Esophagus squamous epithelium (tissue), 5 donors: ENCODE measurements at places on chromosomes 1 and 21.

DNA sequence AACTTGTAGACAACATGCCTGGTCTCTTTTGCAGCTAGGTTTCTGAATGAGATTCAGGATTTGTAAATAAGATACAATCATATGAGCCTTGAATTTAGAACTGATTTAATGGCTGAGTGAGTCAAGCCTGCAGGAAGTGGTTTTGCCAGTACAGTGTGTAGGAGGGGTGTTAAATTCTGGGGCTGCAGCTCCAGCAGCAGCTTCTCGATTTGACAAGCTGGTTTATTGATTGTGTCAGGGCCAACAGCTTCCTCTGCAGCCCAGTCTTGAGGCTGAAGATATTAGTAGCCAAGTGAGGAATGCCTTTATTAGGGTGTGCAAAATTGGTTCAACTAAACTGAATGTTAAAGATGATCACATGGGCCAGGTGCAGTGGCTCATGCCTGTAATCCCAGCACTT, 11.5 kb upstream of the PLA2G5 start:
- DNase-seq, result no peak

- DNase-seq, result no peak
Observed at GRCh38 chr1:23751050-23751814, 8.0 kb downstream of the ELOA start.

DNA sequence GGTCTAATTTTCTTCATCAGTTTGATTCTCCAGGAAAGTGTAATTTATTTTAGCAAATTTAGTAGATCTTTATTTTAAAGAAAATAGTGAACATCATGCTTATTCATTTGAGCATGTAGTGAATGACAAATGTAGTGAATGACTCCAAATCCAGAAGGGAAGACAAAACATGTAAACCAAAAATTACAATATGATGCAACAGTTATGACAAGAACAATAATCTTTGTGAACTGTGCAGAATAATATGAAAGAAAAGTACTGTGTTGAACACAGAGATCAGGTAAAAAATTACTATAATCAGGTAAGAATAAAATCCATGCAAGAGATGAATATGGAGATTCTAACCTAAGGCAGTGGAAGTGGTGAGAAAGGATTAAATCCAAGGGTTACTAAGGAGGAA, 30.0 kb upstream of the DPH5 start:
- DNase-seq, result no peak

- no peak for DNase-seq
Observed at GRCh38 chr21:28336314-28336713, 656.4 kb downstream of the LTN1 start.

GRCh38 chr1:22711071-22711470, 432 bp downstream of the EPHB2 start:
- DNase-seq, result no peak

DNA sequence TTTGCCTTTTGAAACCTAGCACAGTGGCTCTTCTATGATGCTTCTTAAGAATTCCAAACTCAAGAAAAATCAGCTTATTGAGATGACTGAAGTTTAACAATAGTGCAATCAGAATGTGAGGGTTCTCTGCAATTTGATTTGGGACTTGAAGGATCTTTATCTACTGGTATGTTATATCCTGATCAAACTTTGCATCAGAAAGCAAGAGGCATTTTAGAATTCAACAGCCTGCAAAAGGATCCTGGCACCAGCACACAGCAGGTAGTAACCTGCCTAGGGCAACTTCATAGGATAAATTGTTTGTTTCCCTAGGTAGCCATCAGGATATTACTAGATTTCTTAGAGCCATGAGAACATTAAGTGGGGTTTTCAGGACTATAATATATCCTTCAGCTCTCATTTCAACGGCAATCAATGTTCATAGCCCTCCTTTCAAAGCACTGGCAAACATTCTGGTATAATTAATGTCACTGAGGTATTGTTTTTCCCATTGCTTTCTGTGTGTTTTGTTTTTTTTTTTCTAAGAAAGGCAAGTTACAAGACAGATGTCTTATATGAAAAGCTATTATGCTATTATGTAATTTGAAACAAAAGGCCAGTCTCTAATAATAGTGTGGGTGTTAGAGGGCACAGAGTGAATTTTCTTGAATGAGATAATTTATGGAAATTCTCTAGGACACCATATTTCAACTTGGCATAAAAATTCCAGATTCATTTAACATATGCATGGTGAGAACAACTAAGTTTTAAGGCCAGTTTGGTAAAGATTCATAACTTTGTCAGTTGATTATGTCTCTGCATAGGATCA, 34.5 kb downstream of the NTNG1 start:
- no peak for DNase-seq

- DNase-seq, result no peak
Observed at GRCh38 chr1:226763905-226764264, 24.8 kb upstream of the ITPKB start.

DNA sequence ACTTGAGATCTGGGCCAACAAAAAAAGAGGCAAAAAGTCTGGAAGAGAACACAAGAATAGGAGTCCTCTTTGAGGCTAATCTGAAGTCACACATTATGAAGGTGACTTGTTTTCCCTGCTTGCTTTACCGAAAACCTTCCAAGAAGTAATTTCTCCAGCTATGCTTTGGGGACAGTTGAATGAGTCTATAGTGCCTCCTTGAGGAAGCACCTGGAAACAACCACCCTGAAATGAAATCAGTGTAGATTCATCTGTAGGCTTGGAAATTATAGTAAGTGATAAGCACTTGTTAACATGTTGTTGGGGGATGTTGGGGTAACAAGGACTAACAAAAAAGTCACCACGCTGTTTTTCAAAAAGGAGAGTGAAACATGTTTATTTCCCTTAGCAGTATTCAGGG, 23.4 kb upstream of the RPTN start:
- DNase-seq, result no peak

DNA sequence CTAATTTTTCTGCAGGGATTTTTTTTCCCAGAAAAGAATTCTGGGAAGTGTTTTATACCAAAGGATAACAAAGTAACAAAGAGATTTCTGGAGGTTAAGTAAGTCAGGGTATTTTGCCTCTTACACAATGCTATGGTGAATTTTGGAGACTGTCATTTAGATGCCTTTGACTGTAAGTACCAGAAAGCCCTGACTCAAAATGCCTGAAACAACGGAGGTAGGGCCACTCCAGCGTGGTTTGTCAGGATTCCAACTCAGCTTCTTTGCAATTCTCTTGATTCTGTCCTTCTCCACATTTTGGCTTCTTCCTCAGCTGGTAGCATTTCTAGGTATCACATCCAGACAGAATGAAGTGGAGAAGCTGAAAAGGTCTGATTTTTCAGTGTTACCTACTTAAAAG, 106.5 kb downstream of the UCHL5 start:
- no peak for DNase-seq

DNA sequence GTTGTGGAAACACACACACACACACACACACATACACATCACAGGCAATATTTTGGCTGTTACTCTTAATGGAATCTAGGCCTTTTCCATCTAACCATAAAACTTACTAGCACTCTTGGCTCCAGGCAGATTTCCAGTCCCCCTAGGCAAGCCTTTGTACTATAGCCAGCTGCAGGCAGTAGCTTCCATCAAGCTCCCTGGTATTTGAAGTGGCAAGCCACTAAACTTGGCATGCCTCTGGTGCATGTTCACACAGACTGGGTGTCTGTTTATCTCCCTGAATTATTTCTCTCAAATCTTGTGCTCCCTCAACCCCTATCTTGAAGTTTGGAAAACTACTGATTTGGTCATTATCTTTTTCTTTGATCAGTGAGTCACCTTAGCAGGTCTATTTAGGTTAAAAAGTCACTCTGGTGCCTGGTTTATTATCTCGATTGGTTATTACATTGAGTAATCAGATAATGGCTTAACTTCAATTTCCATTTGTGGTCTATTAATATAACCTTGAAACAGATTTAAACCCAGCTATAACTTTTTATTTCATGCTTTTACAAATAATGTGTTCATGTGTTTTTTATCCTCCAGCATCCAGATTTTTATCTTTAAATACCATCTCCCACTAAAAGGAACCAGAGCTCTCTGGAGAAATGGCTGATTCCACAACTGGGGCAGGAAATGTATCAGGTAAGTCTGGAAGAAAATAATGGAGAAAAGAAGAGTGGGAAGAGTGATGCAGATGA, 2.7 kb upstream of the RBM15 start:
- DNase-seq, result no peak

DNA sequence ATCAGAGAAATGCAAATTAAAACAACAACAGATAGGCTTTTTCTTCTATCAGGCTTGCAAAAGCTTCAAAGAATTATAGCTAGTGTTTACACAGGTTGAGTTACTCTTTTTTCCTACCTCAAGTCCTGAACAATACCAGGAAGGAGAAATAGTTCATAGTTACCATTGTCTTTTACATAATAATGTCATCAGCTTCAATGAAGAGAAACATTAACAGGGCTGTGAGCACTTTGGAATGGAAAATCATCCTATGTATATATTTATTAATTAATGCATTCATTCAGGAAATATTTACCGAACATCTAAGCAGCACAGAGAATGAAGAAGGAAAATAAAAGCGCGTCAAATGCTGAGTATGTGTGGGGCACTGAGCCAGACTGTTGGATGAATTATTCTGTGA, 197.3 kb downstream of the ZBTB18 start:
- DNase-seq, result no peak

DNA sequence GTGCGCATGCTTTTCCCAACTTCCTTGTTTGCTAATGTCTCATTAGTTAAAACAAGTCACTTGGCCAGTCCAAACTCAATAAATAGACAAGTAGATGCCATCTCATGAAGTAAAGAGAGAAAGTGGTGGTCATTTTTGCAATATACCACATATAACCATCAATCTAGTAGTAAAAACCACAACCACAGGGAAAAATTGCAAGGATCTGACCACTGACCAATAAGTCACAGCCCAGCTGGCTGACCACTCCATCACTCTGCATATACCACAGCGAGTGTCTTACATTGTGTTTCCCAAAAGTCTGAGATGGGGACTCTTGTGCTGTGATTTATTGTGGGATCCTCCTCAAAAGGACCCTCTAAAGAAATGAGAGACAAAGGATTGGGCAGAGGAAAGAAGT, 76.0 kb downstream of the FH start:
- no peak for DNase-seq

DNA sequence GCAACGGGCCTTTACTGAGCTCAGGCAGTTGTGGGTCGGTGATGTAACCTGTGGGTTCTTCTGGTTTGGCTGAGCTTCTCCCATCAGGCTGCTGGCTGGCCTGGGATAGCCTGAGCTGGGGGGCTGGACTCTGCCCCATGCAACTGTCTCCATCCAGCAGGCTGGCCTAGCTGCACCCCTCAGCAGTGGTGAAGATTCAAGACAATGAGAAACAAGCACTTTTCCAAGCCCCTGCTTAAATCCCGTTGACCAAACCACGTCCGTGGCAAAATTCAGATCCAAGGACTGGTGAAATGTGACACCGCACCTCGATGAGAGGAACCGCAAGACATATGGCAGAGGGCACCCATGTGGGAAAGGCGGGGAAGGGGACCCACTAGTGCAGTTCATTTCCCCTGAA, 25.6 kb downstream of the PRSS38 start:
- DNase-seq, result no peak

DNA sequence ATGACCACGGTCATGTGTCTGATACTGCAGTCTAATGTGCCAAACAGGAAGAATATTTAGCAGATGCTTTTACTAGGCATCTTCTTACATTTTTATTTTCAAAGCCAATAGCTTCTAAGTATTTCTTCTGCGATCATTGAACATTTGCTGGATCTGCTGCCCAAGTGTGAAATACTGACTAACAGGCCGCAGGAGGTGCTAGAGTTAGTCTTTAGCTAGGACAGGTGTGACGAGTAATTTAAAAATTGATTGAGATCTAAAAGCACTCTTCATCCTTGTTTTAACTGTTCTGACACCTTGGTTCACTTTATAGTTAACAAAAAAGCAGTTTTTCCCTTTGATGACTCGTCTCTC, 748 bp upstream of the FAM78B start:
- no peak for DNase-seq

DNA sequence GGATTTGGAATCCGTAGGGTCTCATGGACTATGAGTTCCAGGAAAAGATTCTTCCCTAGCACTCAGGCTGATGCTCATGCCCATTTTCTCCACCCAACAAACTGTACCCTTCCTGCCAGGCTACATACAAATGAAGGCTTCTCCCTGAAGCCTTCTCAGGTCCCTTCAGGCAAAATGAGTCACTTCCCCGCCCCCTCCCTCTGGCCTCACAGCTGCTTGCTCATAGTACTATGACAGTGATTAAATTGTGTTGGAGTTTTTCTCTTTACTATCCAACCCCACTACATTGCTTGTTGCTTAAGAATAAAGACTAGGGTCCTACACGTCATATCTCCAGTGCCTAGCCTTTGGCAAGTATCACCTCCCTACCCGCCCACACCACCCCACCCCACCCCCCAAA, 207.6 kb upstream of the NFIA start:
- DNase-seq, result no peak

GRCh38 chr1:207897188-207897587, 13.7 kb downstream of the CD34 start:
- DNase-seq, result no peak

GRCh38 chr1:243944429-243945160, 94.6 kb upstream of the AKT3 start:
- no peak for DNase-seq

- DNase-seq, result no peak
Observed at GRCh38 chr1:117436513-117436912, 69.3 kb downstream of the MAN1A2 start.

GRCh38 chr1:153343811-153344717, 4.6 kb downstream of the PGLYRP4 start:
- DNase-seq, result no peak

- no peak for DNase-seq
Observed at GRCh38 chr1:172897738-172898137, 153.0 kb downstream of the TNFSF18 start.

DNA sequence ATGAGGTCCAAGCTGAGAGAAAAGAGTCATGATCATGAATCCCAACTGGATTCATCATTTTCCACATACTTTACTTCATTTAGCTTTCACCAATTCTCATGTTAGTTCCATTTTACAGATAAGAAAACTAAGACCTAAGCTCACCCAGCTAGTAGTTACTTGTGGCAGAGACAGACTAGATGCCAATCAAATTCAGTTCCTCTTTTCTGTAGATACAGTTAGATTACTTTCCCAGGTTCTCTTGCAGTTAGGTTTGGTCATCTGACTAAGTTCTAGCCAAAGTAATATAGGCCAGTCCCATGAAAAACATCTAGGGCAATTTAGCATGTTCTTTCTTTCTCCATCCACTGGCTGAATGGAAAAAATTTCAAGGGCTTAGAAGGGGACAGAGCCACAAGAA, 8.9 kb upstream of the KCND3 start:
- no peak for DNase-seq

DNA sequence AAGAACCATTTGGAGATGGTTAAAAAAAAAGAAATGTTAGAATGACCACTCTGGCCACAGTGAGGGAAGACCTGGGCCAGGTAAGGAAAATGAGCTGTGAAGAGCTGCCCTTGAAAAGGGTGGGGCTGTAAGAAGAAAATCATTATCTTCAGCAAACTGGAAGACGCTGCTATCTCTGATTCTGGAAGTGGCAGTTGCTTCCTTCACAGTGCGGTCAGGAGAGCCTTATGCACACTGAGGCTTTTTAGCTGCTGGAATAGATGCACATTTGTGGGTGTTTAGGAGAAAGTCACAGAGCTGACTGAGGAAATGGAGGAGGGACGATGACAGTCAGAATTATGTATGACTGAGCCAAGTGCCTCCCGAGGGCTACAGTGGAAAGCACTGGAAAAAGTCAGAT, 91.6 kb downstream of the TBX19 start:
- no peak for DNase-seq

- no peak for DNase-seq
Observed at GRCh38 chr1:97139512-97139911, 417.9 kb downstream of the PTBP2 start.
